ENCODE measurements at places on chromosomes 6 and 20. TPM values are rescaled to one million over a fixed set of nuclear protein-coding genes. Genes with fewer than 3 reads are reported as not detected.

Gene KAT14
- 17.4 TPM for total RNA-seq

DNA sequence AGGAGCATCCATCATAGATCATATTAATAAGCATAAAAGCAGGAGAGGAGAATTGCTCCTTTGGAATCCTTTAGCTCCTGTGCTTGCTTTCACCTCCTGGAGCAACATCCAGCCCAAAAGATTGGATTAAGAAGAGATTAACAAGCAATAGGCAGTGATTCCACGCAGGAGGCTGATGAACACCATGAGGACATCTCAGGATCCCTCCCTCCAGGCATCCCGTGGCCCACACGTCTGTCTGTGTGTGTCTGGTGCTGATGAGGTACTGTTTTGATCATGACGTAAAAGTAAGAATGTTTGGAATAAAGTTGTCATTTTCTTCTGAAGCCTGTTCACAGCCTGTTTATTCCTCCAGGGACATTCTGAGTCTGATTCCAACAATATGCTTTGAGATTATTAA, 185.5 kb upstream of the MYLIP start:
- no peak overlapping the region for H3K4me3 ChIP-seq
- no peak for DNase-seq
- no peaks in the 10 kb centered on the region for H3K27me3 ChIP-seq
- H3K27ac ChIP-seq: no peak overlapping the region

GRCh38 chr6:39193201-39193791, 36.0 kb downstream of the KCNK5 start:
- H3K4me1 ChIP-seq: no peaks in the 10 kb centered on the region
- H3K36me3 ChIP-seq: no peaks in the 10 kb centered on the region
- no peak overlapping the region for H3K4me3 ChIP-seq

GRCh38 chr6:17865798-17866725, 121.4 kb downstream of the KIF13A start:
- no peaks in the 10 kb centered on the region for H3K36me3 ChIP-seq
- DNase-seq: peak; percentile 76
- H3K27ac ChIP-seq: peak overlapping the region; percentile 95
- no peak overlapping the region for H3K4me3 ChIP-seq
- peaks cover 70% of the 10 kb centered on the region for H3K4me1 ChIP-seq

GRCh38 chr20:21272679-21273078, 30.5 kb upstream of the XRN2 start:
- H3K27ac ChIP-seq: no peak overlapping the region
- no peaks in the 10 kb centered on the region for H3K36me3 ChIP-seq
- no peak for DNase-seq
- H3K27me3 ChIP-seq: peaks cover 7% of the 10 kb centered on the region

Gene TMEM244
- total RNA-seq: not detected

GRCh38 chr20:17676378-17676759, 5.7 kb downstream of the RRBP1 start:
- H3K27ac ChIP-seq: peak overlapping the region; percentile 68
- peak; percentile 69 for DNase-seq
- H3K27me3 ChIP-seq: no peaks in the 10 kb centered on the region
- H3K4me1 ChIP-seq: peaks cover 52% of the 10 kb centered on the region

DNA sequence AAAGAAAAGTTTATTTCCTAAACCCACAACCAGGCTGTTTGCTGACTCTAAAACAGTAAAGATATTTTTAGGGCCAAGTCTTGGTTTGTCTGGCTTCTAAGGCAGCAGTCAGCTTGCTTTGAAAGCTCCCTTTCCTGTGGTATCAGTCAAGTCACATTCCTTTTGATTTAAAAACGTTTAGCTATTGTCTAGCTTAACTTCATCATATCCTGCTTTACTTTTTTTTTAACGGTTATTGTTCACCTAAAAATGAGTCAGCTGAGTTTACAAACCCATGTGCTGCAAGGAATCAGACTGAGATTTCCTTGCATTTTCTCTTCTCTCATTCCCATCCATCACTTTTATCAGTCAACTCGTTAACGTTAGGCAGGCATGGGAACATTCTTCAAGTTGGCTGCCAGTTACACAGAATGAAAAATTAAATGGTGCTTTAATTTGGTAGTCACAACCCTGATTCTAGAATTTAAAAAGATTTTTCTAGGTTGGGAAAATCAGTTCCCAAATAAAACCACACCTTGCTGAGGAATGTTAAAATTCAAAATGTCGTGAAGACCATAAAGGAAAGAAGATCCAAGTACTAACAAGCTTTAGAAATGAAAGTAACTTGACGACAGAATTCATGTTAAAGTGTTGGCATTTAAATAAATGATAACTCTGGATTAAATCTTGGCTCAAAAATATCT, 45.9 kb downstream of the ELOVL5 start:
- H3K27ac ChIP-seq: peak overlapping the region; percentile 81
- H3K36me3 ChIP-seq: no peaks in the 10 kb centered on the region
- no peaks in the 10 kb centered on the region for H3K27me3 ChIP-seq
- peaks cover 38% of the 10 kb centered on the region for H3K4me1 ChIP-seq
- DNase-seq: peak; percentile 93

Gene GJA1
- 1,360 TPM for total RNA-seq

DNA sequence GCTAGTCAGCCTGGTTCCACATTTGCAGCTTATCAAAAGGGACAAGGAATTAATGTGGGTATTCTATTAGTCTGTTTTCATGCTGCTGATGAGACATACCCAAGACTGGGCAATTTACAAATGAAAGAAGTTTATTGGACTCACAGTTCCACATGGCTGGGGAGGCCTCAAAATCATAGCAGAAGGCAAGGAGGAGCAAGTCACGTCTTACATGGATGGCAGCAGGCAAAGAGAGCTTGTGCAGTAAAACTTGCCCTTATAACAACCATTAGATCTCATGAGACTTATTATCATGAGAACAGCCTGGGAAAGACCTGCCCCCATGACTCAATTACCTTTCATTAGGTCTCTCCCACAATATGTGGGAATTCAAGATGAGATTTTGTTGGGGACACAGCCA, 689.1 kb upstream of the MARCKS start:
- H3K4me1 ChIP-seq: peaks cover 5% of the 10 kb centered on the region
- H3K4me3 ChIP-seq: no peak overlapping the region
- H3K27ac ChIP-seq: no peak overlapping the region
- no peaks in the 10 kb centered on the region for H3K27me3 ChIP-seq

DNA sequence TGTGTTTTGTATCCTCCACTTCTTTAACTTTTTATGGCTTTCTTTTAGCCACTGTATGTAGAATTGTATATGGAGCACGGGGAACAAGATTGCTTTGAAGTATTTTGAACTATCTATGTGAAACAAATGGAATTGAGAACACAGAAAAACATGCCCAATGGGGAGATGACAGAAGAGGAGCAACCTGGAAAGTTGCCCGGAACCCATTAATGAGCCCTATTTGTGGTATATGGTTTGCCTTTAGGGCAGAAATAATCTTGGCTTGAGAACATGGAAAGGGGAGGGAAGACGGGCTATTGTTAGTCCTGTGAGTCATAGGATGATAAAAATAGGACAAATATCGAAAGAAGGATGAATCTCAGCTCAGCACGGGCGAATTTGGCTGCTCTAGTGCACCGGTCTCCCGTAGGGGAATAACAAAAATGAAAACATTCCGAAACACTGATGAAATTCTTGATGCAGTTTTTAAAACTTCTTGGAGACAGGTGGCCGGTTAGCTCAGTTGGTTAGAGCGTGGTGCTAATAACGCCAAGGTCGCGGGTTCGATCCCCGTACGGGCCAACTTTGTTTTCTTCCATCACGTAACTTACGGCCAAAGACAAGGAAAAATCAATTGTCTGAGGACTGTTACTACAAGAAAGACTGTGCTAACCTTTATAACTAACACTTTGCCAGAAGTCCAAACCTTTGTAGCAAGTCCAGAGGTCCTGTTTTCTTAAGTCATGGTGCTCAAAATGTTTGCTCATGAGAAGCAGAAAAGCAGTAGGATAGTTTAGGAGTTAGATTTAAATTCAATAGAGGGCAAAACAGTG, 15.7 kb downstream of the HMGN4 start:
- H3K4me3 ChIP-seq: peak overlapping the region; percentile 73
- H3K27me3 ChIP-seq: no peaks in the 10 kb centered on the region
- peak overlapping the region; percentile 80 for H3K27ac ChIP-seq
- peak; percentile 72 for DNase-seq
- no peaks in the 10 kb centered on the region for H3K36me3 ChIP-seq

Gene SYNDIG1
- 3.2 TPM for total RNA-seq

Gene FKBP1C
- 1.1 TPM for total RNA-seq

DNA sequence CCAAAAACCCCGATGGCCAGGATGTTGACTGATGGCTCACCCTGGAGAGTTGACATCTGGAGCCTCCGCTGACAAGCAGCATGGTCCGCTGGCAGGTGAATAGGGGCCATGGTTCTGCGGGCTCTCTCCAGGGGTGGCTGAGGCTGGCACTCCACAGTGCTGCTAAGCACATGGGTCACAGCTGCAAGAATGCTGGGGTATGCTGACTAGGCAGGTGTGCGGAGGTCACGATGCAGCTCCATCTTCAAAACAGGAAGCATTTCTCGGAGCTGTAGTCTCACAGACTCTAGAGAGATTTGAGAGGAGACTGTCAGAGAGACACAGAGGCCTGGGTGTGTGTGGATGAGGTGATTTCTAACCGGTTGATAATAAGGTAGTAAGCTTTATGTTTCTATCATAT, 341.6 kb downstream of the NRN1 start:
- no peak for DNase-seq
- no peaks in the 10 kb centered on the region for H3K36me3 ChIP-seq
- peaks cover 2% of the 10 kb centered on the region for H3K4me1 ChIP-seq
- H3K4me3 ChIP-seq: no peak overlapping the region
- no peaks in the 10 kb centered on the region for H3K27me3 ChIP-seq
- no peak overlapping the region for H3K27ac ChIP-seq

GRCh38 chr6:96899019-96899418, 1.3 kb upstream of the NDUFAF4 start:
- peaks cover 3% of the 10 kb centered on the region for H3K27me3 ChIP-seq
- DNase-seq: no peak
- H3K4me1 ChIP-seq: peaks cover 15% of the 10 kb centered on the region
- H3K36me3 ChIP-seq: peaks cover 4% of the 10 kb centered on the region
- H3K4me3 ChIP-seq: no peak overlapping the region

DNA sequence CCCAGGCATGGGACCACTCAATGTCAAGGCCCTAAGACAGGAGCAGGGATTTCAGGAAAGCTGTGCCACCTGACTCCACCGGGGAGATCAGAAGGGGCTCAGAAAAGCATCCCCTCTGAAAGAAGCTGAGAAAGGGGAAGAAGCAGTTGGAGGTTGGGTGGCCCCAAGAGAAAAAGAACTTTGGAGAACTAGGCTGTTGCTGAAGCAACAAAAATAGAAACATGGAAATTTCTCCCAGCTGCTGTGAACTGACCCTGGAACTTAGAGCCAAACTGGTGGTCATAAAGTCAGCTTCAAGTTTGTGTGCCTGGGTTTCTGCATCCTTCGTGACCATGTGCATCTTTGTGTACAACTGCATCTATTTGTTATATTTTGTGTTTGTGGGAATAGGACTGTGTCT, 534.5 kb downstream of the MAFB start:
- H3K4me1 ChIP-seq: no peaks in the 10 kb centered on the region
- H3K27me3 ChIP-seq: no peaks in the 10 kb centered on the region
- no peak overlapping the region for H3K4me3 ChIP-seq
- DNase-seq: no peak
- H3K36me3 ChIP-seq: no peaks in the 10 kb centered on the region
- no peak overlapping the region for H3K27ac ChIP-seq

DNA sequence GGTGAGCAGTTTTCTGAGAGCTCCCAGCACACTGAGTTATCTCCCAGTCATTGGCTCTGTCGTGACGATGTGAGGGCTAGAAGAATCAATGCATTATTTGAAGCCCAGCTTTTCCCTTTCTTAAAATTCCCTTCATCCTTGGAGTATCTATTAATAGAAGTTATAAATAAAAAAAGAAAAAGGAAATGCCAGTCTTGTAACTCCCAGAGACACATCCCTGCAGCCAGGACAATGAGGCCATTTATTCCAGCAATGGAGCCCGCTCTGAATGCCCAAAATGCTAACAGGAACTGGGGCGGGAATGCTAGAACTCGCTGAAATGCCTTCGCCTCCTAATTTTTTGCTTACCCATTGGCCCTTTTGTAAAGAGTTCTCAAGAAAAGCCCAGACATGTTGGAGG, 305.8 kb downstream of the TFAP2C start:
- no peaks in the 10 kb centered on the region for H3K4me1 ChIP-seq
- DNase-seq: no peak
- H3K27ac ChIP-seq: no peak overlapping the region
- H3K27me3 ChIP-seq: no peaks in the 10 kb centered on the region

- DNase-seq: no peak
- H3K4me3 ChIP-seq: no peak overlapping the region
- H3K36me3 ChIP-seq: peaks cover 82% of the 10 kb centered on the region
- no peaks in the 10 kb centered on the region for H3K27me3 ChIP-seq
These were observed 165.4 kb downstream of the DST start for GRCh38 chr6:56477241-56477640.

Gene TBPL1
- 11.5 TPM for total RNA-seq

DNA sequence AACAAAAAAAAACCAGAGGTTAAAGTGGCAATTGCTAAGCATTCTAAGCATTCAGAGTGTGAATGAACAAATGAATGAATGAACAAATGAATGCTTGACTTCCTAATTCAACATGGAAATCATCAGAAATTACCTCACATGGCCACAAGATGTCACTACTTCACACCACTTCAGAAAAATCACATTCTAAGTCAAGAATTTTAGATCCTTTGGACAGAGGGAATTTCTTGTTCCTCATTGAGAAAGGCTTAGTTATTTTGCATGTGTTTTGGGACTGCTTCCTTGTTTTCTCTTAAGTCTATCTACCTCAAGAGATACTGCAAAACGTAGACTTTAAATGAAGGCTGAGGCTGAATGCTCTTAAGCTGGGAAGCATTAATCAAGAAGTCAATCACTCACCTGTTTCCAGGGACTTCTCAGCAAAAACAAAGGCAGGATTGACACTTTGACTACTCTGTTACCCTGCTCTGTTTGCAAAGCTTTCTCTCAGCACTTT, 120.2 kb downstream of the MBOAT1 start:
- peak; percentile 72 for DNase-seq
- H3K4me1 ChIP-seq: no peaks in the 10 kb centered on the region
- no peaks in the 10 kb centered on the region for H3K27me3 ChIP-seq
- no peak overlapping the region for H3K27ac ChIP-seq
- no peak overlapping the region for H3K4me3 ChIP-seq

GRCh38 chr6:39558079-39558478, 167.1 kb downstream of the KIF6 start:
- no peaks in the 10 kb centered on the region for H3K36me3 ChIP-seq
- no peak overlapping the region for H3K27ac ChIP-seq
- no peak overlapping the region for H3K4me3 ChIP-seq
- H3K4me1 ChIP-seq: peaks cover 5% of the 10 kb centered on the region
- no peak for DNase-seq

Gene SPTLC3
- total RNA-seq: 14.8 TPM

- no peaks in the 10 kb centered on the region for H3K27me3 ChIP-seq
- peaks cover 13% of the 10 kb centered on the region for H3K4me1 ChIP-seq
- DNase-seq: no peak
- no peak overlapping the region for H3K4me3 ChIP-seq
- no peak overlapping the region for H3K27ac ChIP-seq
These were observed 62.7 kb downstream of the ANKS1A start for GRCh38 chr6:34951731-34952130.

- H3K4me1 ChIP-seq: no peaks in the 10 kb centered on the region
- H3K36me3 ChIP-seq: no peaks in the 10 kb centered on the region
- no peaks in the 10 kb centered on the region for H3K27me3 ChIP-seq
- H3K27ac ChIP-seq: no peak overlapping the region
- H3K4me3 ChIP-seq: no peak overlapping the region
- no peak for DNase-seq
These were observed 14.8 kb upstream of the ADGB start for GRCh38 chr6:146583966-146584365.

- H3K27ac ChIP-seq: no peak overlapping the region
- peaks cover 29% of the 10 kb centered on the region for H3K27me3 ChIP-seq
- no peak overlapping the region for H3K4me3 ChIP-seq
- H3K4me1 ChIP-seq: no peaks in the 10 kb centered on the region
These were observed 29.6 kb upstream of the TUBB2A start for GRCh38 chr6:3186974-3187382.
